Body of pancreas (tissue), 4 donors: ENCODE measurements at places on chromosomes 7 and 10. TPM values are rescaled to one million over a fixed set of nuclear protein-coding genes. Genes with fewer than 3 reads are reported as not detected.

Gene CCDC3
- total RNA-seq = 2.1 TPM

DNA sequence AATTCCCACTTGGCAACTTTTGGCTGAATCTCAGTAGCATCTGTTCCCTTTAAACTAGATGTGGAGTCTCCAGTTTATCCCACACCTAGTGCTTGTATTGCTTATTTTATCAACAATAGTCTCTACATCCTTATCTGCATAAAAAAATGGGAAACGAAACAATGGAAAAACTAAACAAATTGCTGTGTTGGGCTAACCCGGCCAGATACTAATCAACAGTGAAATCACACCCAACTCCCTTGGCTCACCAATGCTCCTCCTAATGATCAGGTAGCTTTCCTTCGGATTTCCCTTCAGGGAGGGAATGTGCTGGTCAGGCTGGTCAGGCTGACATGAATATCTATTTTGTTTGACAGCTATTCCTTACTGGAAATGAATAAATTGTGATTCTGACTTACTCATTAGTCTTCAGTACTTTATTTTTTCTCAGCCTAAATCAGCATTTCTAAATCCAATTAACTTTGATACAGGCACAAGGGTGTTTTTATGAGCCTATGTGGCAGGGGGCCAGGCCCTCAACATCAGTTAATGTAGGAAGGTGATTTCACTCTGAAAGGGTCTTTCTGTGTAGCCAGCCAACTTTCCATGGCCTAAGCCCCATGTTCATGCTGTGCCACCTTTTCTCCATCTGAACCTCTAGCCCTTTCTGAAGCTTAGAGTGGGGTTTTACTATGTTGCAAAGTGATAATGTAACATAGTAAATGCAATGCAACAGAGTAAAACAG is 170.5 kb upstream of the NPSR1 start:
- no peak overlapping the region for H3K27ac ChIP-seq
- DNase-seq = no peak
- no peaks in the 10 kb centered on the region for H3K36me3 ChIP-seq
- H3K27me3 ChIP-seq = no peaks in the 10 kb centered on the region
- no peak overlapping the region for H3K4me3 ChIP-seq

DNA sequence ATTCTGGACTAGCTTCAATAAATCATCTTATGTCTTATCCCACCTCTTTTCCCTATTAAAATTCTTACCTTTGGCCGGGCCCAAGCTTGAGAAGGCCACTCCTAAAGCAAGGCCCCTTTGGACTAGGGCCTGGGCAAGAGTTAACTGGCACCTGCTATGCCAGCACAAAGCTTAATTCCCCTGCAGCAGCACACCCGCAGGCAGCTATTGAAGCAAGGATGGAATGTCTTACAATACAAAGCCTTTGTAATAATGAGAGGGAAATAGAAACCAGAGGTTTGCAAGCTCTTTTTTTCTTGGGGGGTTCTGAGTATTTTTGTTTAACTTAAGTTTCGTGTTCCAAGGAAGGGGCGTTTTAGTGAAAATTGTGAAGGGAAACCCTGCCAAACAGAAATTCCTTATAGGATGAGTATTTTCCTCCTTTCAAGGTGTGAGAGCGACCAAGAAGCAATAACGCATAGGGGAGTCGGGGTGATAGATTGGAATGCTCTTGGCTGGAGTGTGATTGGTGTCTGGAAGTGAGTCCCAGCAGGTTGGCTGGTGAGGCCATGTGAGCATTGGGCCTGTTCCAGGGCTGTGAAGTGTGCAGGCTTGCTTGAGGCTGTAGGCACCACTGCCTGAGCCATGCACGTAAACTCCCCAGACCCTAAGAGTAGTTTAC is 148.5 kb downstream of the KIAA1217 start:
- H3K27ac ChIP-seq = no peak overlapping the region
- peaks cover 8% of the 10 kb centered on the region for H3K4me1 ChIP-seq
- no peaks in the 10 kb centered on the region for H3K27me3 ChIP-seq
- DNase-seq = no peak
- H3K36me3 ChIP-seq = no peaks in the 10 kb centered on the region

GRCh38 chr7:32222251-32222900 is 152.2 kb upstream of the PDE1C start:
- no peaks in the 10 kb centered on the region for H3K27me3 ChIP-seq
- H3K4me3 ChIP-seq = no peak overlapping the region
- H3K27ac ChIP-seq = no peak overlapping the region
- H3K4me1 ChIP-seq = no peaks in the 10 kb centered on the region
